ENCODE measurements at places on chromosomes 2 and 18. TPM values are rescaled to one million over a fixed set of nuclear protein-coding genes. Genes with fewer than 3 reads are reported as not detected.

- DNase-seq = no peak
These were observed 5.9 kb upstream of the FHL2 start for GRCh38 chr2:105404736-105405135.

NRP2 gene
- 66.9 TPM for polyA plus RNA-seq

DNA sequence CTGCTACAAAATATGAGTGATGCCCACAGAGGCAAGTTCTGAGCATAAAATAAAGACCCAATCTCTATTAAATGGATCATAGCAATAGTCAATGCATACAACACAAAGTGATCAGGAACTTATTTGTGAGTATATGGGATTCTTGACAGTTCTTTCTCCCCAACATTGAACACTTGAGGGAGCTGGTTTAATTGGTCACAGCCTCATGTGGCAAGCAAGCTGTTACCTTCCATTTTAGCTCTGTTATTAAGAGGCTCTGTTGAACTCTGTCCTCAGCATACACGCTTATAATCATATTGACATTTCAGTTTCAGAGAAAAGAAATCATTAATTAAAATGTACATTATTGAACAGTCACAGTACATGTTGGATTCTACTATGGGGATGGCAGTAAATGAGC is 37.6 kb upstream of the PAX3 start:
- DNase-seq = no peak

- DNase-seq = no peak
These were observed 288.1 kb upstream of the UBE2E3 start for GRCh38 chr2:180692322-180692721.

GRCh38 chr2:11771971-11772615 is 25.7 kb downstream of the LPIN1 start:
- DNase-seq = no peak

STARD6 gene
- 0.27 TPM for polyA plus RNA-seq

GRCh38 chr2:39269941-39270340 is 26.2 kb upstream of the CDKL4 start:
- no peak for DNase-seq

DNA sequence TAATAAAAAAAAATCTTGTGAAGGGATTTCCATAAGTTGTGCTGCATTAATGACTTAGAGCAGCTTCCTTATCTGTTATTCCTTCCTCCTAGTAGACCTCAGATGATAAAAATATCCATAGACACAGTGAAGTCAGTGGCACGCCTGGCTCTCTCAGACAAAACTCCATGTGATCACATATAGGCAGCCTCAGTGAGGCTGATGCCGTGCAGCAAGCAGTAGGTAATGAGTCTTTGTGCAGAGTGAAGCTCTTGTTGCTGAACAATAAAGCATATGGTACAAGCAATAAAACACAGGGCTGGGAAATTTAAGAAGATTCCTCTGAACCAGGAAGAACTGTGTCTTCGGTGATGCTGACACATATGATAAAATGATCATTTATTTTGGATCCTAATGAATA is 102.7 kb downstream of the CSRNP3 start:
- DNase-seq = no peak

- DNase-seq = no peak
These were observed 34.2 kb downstream of the ROCK2 start for GRCh38 chr2:11310212-11310611.

DNA sequence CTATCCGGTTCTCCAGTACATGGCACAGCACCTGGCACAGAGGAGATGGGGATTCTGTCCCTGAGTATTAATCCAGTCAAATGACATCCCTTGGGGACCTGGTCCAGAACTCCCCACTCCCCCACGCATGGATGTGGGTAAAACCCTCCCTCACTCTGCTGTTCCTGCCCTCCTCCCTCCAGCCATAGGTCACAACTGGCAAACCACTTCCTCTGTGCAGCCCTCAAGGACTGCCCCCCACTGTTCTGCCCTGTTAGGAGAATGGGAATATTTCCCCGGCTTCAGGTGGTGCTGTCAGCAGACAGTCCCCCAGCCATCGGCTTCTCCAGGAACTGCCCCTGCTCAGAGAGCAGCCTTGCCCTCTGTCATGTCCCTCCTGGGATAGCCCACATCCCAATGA is 1.5 kb upstream of the TFCP2L1 start:
- no peak for DNase-seq
